NCI-H446 (cell line): ENCODE measurements at places on chromosomes 1 and 21.

- peak; percentile 85 for DNase-seq
Observed at GRCh38 chr1:54944610-54945392, 35.6 kb upstream of the TMEM61 start.

- DNase-seq = peak; percentile 65
Observed at GRCh38 chr1:150876119-150876454, 312 bp downstream of the ARNT start.

DNA sequence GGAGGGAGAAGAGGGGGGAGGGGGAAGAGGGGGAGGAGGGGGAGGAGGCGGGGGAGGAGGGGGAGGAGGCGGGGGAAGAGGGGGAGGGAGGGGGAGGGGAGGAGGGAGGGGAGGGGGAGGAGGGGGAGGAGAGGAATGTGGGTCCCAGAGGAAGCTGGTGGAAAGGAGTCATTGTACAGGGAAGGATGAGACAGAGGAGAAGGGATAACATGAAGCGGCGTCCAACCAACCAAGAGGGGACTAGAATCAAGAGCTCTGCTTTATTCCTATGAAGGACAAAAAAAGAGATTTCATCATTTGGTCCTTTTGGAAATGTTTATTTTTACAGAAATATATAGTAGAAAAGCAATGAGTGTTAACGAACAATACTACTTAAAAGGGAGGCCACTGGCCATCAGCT is 24.5 kb downstream of the COA6 start:
- no peak for DNase-seq

DNA sequence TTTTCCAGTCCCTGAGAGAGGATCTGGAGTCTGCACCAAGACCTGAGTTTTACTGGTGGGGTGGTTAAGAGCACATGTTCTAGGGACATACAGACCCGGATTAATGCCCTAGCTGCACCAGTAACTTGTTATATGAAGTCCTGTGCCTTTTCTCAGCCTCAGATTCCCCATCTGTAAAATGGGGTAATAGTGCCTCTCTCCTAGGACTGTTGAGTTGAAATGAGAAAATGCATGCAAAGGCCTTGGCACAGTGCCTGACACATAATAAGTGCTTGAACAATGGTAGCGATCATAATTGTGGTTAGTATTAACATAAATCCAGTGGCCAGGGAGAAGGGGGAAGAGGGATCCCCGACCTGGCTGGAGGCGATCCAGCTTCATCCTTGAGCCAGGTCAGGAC is 12.3 kb downstream of the AHDC1 start:
- peak; percentile 23 for DNase-seq

DNA sequence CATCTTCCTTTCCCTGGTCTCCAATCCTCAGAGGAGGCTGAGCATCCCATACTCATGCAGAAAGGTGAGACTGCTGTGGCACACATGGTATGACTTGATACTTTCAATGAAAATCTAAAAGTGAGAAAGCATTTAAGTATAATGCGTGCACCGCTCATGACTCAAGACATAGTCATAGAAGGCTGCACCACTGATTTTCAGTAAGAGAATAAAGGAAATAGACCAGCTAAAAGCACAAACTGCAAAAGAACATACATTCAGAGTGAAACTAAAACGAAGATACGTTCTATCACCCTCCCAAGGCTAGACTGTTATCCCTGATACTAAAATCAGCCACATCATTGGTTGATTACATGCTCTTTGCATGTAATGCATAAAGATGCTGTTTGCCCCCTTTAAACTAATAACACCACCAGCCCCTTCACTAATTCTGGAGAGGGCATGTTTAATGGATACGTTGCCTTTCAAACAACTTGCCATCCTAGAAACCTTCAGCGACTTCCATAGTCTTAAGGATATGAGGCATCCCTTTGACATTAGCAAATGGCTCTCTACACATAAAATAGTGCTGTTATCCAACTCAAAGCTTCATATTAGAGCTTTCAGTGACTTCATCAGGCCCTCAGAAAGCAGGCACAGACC is 2.1 kb downstream of the PLD5 start:
- DNase-seq = no peak
